Astrocyte of the cerebellum (primary cell): ENCODE measurements at places on chromosomes 4 and X.

DNA sequence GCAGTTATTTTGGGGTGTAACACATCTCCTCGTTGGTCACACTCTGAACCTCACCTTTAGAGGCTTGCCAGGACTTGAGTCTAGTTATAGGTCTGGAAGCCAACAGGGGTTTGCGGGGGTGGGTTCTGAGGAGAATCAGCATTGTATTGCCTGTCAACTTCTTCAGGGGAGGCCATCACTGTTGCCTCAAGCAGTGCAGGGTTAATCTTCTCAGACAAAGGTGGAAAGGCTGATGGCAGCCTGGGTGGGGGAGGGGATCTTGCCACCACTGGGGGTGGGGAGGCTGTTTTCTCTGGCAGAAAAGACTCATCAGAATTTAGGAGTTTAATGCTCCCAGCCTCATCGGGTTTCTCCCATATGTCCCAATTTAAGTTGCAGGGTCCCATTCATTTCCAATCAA, 387.8 kb downstream of the PRR32 start:
- no peak for DNase-seq

DNA sequence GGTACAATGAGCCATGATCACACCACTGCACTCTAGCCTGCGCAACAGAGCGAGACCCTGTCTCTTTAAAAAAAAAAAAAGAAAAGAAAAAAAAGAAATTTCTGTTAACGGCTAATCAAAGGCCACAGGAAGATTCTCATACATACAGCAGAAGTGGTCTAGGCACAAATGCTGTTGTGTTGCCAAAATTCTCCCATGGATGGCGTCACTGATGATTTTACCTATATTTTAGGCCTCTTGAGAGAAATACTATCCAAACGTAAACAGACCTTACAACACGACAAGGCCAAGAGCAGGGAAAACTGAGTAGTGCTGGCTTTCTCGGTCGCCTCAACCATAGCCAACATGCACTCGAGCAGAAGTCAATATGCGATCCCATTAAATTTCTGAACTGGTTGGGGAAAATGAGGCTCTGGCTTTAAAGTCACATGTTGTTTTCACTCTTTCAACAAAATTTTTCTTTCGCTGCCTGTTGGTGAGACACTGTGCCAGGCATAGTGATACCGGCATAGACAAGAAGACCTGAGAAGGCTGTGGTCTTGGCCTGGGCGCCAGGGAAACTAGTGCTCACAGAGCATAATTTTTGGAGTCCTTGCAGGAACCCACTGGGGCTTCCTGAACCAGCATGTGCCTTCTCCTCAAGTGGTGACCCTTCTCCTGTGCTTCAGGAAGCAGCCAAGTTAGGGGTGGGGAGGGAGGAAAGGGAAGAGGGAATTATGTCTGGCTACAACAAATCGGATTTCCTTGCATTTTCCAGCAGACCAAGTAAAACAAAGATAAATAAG, 20.6 kb downstream of the SH3KBP1 start:
- DNase-seq = no peak

DNA sequence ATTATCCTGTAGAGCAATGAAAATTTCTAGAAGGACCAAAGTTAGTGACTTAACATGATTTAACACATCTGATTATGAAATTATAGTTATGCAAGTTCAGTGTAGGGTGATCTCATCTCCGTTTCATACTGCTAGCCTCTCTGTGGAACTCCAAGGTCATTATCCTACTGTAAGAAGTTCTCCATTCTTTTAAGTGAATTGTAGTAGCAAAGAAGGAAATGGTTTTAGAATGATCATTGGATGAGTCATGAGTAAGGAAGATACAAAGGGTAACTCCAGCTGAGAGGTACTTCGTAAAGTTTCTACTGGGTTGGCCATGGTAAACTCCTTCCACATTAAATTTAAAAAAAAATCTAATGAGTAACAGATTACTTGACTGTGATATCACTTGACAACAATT, 215.0 kb upstream of the GIMD1 start:
- peak; percentile 84 for DNase-seq

DNA sequence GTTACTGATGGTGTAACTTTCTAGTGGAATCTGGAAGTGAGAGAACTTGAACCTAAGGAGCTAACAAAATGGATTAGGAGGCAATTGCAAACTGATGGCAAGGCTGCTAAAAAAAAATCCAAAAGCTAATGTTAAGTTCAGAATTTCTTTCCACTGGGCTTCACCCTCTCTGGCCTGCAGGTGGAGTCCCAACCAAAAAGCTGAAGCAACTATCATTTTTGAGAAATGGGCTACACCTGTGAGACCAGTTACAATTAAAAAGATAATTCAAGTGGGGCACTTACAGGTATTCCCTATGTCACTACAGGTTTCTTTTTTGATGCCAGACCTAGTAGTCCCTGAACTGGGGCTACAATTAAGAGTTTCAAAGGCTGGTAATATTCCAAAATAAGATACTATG, 142.1 kb upstream of the FTHL17 start:
- DNase-seq = no peak

- DNase-seq = no peak
These were observed 5.3 kb downstream of the DIAPH2 start for GRCh38 chrX:96689991-96690390.

DNA sequence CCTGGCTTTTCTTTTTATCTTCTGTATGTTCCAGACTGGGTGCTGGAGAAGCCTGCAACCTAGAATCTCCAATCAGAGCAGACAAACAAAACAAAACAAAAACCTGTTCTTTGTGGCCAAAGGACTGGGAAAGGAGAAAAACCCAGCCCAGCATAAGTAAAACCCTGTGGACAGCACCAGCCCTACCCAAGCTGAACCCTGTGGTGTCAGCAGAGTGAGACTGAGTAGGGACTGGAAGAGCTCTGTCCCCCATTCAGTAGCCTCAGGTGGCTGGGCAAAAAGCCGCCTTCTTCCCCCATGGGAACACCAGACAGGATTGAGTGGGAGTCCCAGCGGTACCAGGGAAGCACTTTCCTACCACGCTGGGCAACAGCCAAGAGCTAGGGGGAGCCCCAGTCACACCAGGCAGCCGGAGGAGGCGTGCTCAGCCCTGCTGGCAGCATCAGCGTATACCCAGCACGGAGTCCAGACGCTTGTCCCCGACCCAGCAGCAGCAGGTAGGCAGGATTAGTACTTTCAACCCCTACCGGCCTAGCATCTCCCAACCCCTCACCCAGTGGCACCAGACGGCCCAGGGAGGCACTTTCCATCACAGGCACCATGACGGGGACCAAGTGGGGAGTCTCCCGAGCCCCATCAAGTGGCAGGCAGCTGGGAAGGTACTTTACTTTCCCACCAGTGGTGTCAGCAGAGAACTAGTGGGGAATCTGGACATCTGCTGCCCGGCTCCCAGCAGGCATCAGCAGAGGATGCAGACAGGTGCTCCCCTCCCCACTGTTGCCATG, 8.6 kb upstream of the JADE3 start:
- DNase-seq = peak; percentile 38

DNA sequence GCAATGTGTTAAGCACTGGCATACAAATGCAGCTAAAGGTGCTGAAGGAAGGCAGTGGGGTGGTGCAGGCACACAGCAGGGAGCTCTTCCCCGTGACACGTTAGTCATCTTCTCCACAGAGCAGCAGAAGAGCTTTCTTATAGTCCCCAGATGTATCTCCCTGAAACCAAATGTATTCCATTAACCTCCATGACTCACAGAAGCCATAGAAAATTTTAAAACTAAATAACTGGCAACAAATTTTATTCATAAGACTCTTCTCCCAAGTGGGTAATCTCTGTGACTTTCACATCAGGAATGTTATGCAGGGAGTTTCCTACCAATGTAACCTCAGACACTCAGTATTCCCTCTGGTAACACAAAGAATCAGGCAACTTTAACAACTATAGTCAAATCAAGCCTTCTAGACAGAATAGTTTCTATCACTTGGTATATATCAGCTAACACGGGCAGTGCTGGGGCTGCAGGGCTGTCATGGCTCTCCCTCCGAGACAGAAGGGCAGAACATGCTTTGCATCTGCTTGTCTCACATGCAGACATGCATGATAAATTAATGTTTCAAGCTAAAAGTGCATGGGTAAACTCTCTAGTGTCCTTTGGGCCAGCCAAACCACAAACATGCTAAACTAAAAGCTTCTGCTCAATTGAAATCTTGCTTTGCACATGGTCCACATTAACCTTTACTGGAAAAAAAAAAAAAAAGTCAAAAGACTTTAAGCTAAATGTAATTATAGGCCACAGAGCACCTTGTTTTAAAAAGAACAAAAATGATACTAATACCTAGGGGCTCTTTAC, 28.2 kb downstream of the ANXA5 start:
- peak; percentile 94 for DNase-seq

DNA sequence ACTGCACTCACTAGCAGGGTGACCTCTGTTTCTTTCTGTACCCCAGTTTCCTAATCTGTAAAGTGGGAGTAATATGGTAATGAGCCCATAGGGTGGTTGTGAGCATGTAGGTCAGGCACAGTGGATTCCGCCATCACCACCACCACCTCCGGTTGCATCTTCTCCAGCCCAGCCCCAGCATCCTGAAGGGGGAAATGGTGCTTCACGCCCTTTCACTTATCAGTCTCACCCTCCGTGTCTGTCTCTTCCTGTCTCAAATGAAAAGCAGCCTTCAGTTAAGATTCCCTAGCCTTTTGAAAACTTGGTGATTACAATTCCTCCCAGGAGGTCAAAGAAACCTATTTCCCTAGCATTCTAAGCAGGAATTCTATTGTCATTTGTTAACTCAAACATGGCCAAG, 16.9 kb upstream of the XPNPEP2 start:
- DNase-seq = no peak

GRCh38 chrX:111129921-111130320, 33.9 kb downstream of the PAK3 start:
- no peak for DNase-seq

GRCh38 chrX:39017077-39017476, 215.8 kb downstream of the MID1IP1 start:
- DNase-seq = no peak

- no peak for DNase-seq
These were observed 732 bp upstream of the ADRA2C start for GRCh38 chr4:3765271-3766035.

- no peak for DNase-seq
These were observed 179.2 kb downstream of the IL1RAPL2 start for GRCh38 chrX:104745152-104745551.

GRCh38 chr4:150297861-150298474, 219.7 kb downstream of the DCLK2 start:
- peak; percentile 70 for DNase-seq

- no peak for DNase-seq
These were observed at the start of gene HMX1 for GRCh38 chr4:8871417-8872401. TSS of gene HMX1 (minus strand) at chr4:8871839. CDS start at chr4:8871614, 225 bp downstream.

DNA sequence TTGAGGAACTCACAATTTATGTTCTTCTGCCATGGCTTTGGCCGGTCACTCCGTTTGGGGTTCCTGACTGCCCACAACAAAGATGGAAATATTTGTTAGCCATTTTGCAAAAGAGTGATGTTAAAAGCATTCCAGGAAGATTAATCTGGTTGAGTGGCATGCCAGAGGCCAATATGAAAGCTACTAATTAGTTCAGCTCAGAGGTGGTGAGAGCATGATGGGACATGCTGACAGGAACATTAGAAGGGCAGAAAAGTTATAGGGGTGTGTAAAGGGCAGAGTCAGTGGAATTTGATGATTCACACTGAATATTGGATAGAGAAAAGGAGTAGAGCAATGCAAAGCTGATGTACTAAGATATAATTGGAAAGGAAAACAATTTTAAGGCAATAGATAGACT, 94.4 kb downstream of the TLL1 start:
- DNase-seq = no peak

GRCh38 chrX:18949944-18950301, 34.0 kb downstream of the PHKA2 start:
- no peak for DNase-seq

DNA sequence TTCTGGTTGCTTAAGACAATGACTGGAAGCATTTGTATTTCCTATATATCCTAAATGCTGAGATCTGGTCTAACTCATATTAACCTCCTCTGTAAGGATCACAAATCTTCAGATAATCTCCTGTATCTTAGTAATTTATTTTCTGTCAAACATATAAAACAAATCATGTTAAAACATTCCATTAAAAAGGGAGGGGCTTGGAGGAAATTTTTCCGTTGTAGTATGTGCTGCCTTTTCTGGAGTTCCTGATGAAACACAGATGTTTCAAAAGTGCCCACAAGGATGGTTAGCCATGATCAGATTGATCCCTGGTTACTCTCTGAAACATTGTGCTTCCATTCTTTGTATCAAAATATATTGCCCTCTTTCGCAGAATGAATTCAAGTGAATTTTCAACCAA, 182.1 kb downstream of the TENM3 start:
- no peak for DNase-seq

DNA sequence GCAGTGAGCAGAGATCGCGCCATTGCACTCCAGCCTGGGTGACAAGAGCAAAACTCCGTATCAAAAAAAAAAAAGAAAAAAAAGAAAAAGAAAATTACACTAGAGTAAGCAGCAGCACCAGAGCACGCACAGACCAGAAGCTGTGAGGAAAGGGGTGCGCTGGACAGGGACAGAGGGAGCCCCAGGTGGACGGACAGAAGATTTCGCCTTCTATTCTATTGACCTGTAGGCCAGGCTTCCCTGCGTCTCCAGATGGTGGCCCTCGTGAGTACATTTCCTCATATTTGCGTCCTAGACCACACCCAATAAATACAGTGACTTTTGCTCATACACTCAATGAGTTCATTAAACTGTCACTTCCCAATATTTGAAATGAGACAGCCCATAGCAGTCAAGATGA, 19.1 kb downstream of the MTNR1A start:
- DNase-seq = no peak

- DNase-seq = no peak
These were observed 470.8 kb downstream of the NKX6-1 start for GRCh38 chr4:84028340-84028739.

DNA sequence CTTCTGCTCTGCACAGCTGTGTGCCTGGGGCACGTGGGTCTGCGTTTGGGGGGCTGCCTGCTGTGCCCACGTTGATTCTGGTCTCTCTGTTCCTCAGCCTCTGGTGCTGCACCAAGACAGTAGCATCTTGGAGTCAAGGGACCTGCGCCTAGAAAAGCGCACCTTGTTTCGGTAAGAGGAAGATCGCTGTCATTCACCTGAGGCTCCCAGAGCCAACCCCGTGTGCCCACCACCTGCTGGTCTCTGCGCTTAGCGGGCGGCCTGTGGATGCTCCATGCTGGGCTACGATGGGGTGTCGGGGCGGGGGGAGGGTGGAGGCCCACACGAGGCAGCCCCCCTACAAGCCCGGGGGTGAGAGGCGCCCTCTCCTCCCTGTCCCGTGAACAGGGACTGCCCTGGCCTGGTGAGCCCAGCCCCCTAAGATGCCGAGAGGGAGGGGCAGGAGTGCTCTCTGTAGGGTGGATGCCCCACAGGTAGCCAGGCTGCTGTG, 18.9 kb upstream of the HGFAC start:
- DNase-seq = no peak

GRCh38 chr4:75015627-75016026, 82.7 kb downstream of the PARM1 start:
- DNase-seq = no peak
